Daoy (cell line): ENCODE measurements at places on chromosomes 3 and 15.

- no peak for DNase-seq
Observed at GRCh38 chr3:8974458-8974857, 11.2 kb upstream of the RAD18 start.

GRCh38 chr3:45145681-45146614 lies at the start of gene CDCP1:
Gene CDCP1, minus strand, starts transcription at chr3:45146378. Its CDS starts 91 bp downstream, at chr3:45146287.
- DNase-seq: peak; percentile 61

DNA sequence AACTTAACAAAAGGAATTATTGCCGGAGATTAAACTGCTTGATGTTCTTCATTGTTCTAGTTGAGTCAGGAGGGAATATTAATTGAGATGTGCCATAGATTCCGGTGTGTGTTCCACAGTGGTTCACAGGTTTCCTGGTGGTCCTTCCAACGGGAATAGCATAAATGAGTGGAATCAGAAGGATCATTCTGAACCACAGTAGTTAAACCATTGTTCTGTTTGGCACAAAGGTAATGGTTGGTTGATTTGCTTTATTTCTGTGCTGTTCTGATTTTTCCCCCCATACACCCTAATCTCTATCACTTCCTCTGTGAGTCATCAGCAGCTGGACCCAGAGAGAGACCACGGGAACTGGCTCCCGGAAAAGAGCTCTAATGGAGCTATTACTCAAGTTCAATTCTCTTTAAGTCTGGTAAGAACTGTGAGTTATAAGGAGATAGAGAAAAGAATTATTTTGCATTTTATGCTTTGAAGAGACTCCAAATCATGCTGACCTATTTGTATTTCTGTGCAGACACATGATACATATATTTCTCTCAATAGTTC lies 627.2 kb downstream of the ZIC1 start:
- DNase-seq: peak; percentile 77

GRCh38 chr3:127418560-127419147 lies 130.8 kb upstream of the PRR20G start:
- DNase-seq: no peak

- DNase-seq: peak; percentile 8
Observed at GRCh38 chr3:125403789-125404188, 28.7 kb upstream of the ZNF148 start.

GRCh38 chr15:62752657-62753517 lies 289.7 kb upstream of the TPM1 start:
- no peak for DNase-seq

GRCh38 chr3:35927441-35927840 lies 288.1 kb downstream of the ARPP21 start:
- DNase-seq: no peak

DNA sequence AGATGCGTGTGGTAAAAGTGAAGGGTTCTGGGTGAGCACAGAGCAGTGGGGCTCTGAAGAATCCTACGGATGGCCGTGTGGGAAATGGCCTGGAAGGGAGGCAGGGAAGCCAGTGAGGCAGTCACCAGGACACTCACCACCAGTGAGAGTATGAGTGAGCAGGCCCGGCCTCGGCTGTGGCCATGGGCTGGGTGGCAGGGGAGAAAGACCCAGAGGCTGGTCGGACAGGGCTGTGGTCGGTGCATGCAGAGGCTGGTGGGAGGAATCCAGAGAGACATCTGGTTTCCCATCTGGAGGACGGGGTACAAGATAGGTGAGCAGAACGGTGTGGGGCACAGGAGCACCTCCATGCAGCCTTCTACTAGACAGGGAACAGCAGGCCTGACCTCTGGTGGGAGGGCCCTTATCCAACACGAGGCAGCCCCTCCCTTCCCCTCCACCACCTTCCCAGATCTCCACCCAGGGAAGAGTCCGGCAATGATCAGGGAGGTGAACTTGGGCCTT lies 10.1 kb downstream of the PCSK6 start:
- no peak for DNase-seq

DNA sequence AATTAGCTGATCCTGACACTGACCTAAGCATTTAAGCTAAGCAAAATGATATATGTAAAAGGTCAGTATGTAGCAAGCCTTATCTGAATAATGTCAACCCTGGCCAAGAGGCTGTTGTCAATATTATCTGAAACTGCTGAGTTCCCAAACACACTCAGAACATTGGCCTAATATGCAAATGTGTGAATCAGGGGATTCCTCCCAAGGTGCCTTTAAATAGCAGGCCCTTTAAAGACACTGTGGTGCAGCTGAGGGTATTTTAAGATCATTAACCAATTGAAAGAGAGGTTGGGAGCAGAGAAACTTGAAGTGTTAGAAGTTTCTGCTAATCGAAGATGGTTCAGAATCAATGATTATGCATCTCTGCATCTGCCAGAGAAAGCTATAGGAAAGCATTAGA lies 207.0 kb downstream of the NTRK3 start:
- DNase-seq: no peak

DNA sequence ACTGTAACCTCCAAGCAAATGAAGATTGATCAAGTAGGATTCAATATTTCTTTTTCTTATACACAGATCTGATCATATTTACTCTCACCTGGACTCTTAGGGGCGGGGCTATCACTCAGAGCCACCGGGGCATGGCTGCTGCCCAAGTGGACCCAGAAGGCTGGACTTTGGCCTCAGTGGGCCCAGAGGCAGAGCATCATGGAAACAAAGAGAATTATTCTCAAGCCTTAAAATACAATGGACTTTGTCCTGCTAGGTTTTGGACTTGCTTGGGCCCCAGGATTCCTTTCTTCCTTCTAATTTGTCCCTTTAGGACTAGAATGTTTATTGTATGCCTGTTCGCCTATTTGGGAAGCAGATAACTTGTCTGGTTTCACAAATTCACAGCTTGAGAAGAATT lies 85.1 kb downstream of the SUCLG2 start:
- DNase-seq: no peak

DNA sequence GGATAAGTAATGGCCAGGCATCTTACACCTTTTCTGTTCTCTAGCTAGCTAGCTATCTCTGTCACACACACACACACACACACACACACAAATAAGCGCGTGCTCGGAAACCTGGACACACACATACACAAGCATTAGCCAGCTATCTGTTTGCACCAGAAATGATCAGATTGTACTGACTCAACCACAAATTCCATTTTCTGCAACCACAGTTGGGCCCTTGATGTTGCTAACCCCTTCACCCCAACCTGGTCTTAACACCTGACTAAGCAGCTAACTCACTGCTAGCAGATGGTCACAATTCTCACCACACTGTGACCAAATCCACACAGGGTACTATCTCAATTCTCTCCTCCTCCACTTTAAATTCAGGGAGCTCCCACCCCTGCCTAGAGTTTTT lies 183.0 kb upstream of the THBS1 start:
- DNase-seq: no peak

- no peak for DNase-seq
Observed at GRCh38 chr3:96843505-96844203, 29.3 kb downstream of the EPHA6 start.

GRCh38 chr3:96863129-96863740 lies 48.8 kb downstream of the EPHA6 start:
- DNase-seq: no peak

DNA sequence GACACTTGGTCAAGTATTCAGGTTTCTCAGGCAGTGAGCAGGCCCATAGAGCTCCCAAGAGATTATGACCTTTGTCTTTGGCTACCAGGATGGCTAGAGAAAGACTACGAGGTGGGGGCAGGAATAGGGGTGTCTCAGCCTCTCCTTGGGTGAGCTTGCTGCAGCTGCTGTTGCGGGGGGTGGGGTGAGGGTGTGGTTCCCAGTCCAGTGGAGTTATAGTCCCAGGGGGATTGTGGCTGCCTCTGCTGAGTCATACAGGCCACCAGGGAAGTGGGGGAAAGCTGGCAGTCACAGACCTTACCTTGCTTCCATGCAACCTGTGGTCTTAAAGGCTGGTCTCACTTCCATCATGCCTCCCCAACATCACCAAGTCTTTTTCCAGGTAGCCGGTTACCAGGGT lies 31.7 kb downstream of the ATP2C1 start:
- peak; percentile 85 for DNase-seq

DNA sequence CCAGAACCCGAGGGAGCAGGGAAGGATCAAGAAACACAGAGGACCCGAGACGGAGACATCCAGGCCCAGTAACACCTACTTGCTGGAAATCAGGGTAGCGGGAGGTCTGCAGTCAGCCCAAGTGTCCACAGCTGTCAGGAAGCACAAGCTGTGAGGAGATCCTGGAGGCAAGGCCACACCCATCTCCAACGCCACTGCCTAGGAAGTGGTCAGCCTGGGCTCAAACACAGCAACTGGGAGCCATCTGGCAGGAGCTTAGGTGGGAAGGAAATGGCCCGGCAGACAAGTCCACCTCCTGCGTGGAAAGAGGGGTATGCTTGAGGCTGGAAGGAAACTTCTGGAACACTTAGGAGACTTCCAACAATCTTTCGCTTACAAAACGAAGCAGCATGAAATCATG lies 407.1 kb downstream of the VPS13C start:
- peak; percentile 31 for DNase-seq

- DNase-seq: no peak
Observed at GRCh38 chr3:152638707-152639450, 196.1 kb upstream of the P2RY1 start.

GRCh38 chr3:136919799-136920580 lies 37.8 kb upstream of the IL20RB start:
- peak; percentile 13 for DNase-seq

- DNase-seq: no peak
Observed at GRCh38 chr3:23256741-23257435, 53.8 kb downstream of the UBE2E2 start.

GRCh38 chr3:193078996-193079753 lies 161.5 kb upstream of the MB21D2 start:
- DNase-seq: no peak

DNA sequence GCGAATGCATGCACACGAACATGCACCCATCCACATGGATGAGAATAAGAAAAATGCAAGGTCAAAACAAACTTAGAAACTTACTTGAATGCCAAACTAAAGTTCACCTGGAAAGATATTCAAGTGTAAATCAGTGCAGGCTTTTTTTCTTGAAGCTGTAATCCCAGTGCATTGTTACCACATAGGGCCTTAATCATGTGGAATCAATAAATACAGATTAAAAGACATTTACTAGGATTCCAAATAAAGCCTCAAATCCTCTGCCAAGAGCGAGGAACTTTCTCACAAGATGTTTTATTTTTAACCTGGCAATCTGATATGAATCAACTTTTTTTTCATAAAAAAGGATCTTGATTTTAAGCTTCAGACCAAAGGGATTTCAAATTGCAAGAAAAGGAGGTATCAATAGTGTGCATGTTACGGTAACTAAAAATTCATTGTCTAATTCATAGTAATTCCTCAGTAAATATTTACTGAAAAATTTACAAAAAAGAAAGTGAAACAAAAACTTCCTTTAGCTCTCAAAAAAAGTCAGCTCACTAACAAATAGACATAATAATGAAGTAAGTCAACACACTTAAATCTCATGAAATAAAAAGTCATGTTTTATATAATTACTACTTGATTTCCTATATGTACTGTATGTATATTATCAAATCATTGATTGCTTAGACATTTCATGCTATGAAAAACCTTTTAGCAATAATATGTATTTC lies 978.6 kb downstream of the PLOD2 start:
- no peak for DNase-seq

GRCh38 chr3:4533489-4534443 lies 40.6 kb downstream of the ITPR1 start:
- peak; percentile 21 for DNase-seq

- no peak for DNase-seq
Observed at GRCh38 chr15:40151991-40152390, 8.9 kb upstream of the BUB1B start.

DNA sequence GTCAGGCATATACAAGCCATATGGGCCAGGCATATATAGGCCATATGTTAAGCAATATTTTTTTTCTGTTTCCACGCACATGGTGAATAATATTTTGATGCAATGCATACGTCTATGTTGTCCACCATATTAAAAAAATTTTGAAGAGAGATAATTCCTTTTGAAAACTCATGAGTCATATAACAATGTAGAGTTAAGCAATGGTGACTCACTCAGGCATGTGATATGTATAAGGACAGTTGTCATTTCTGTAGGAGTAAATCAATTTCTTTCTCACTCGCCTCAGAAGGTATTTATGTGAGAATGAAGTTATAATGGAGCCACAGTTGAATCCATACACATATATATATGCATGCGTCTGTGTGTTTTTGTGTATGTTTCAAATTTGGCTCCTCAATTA lies 272.6 kb downstream of the EPHA3 start:
- no peak for DNase-seq

DNA sequence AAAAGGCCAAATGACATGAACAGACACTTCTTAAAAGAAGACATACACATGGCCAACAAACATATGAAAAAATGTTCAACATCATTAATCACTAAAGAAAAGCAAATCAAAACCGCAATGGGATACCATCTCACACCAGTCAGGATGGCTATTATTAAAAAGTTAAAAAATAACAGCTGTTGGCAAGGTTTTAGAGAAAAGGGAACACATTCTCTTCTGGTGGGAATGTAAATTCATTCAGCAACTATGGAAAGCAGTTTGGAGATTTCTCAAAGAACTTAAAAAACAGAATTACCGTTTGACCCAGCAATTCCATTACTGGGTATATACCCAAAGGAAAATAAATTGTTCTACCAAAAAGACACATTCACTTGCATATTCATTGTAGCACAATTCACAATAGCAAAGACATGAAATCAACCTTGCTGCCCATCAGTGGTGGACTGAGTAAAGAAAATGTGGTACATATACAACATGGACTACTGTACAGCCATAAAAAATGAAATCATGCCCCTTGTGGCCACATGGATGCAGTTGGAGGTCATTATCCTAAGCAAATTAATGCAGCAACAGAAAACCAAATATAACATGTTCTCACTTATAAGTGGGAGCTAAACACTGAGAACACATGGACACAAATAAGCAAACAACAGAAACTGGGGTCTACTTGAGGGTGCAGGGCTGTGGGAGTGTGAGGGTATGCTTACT lies 190.7 kb upstream of the MCTP2 start:
- DNase-seq: no peak

- DNase-seq: no peak
Observed at GRCh38 chr3:113143353-113143752, 68.0 kb upstream of the BOC start.

GRCh38 chr3:30819067-30819798 lies 75.2 kb downstream of the GADL1 start:
- no peak for DNase-seq

DNA sequence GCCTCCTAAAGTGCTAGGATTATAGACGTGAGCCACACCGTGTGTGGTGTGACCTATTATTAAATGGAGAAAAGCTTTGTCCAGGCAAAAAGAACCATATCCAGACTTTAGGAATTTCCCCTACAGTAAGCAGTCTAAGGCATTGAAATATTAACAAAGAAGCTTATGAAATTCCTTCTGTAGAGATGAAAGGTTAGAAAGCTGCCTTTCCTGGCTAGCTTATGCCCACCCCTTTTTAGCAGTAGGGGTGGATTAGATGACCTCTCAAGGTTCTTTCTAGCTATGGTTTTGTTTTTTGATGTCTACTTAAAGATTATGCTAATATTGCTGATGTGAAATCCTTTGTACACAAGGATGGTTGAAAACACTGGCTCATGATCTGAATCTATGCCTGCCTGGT lies 13.9 kb downstream of the OXSM start:
- no peak for DNase-seq
